ENCODE measurements at places on chromosomes 11 and 22.

GRCh38 chr11:11427542-11427941 lies 74.5 kb upstream of the CSNK2A3 start:
- peaks cover 19% of the 10 kb centered on the region for H3K27me3 ChIP-seq
- no peak overlapping the region for H3K4me3 ChIP-seq
- no peak overlapping the region for H3K27ac ChIP-seq
- DNase-seq, result no peak
- no peaks in the 10 kb centered on the region for H3K4me1 ChIP-seq

- H3K27ac ChIP-seq, result no peak overlapping the region
- H3K27me3 ChIP-seq, result no peaks in the 10 kb centered on the region
- H3K4me3 ChIP-seq, result no peak overlapping the region
Measured at GRCh38 chr22:20401376-20402014, 7.5 kb downstream of the ZNF74 start.

DNA sequence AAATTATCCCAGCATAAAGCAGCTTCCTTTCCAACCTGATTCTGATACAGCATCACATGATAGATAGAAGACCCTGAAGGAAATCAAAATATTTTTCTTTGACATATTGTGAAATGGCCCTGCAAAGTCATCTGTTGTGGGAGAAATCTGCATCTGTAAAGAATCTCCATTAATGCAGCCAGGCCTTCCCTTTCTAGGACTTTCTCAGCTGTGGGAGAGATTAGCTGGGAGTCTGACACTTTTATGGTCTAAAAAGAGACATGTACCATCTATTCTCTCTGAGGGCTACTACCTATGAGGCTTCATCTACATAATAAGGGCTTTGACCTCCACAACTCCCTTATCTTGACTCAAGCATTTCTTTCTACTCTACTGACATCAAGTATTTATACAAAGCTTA lies 238.1 kb downstream of the SWAP70 start:
- H3K4me3 ChIP-seq, result no peak overlapping the region
- H3K4me1 ChIP-seq, result no peaks in the 10 kb centered on the region
- no peak for DNase-seq
- no peaks in the 10 kb centered on the region for H3K36me3 ChIP-seq
- no peaks in the 10 kb centered on the region for H3K27me3 ChIP-seq

GRCh38 chr11:33874433-33874832 lies 17.4 kb downstream of the LMO2 start:
- DNase-seq, result no peak
- no peak overlapping the region for H3K4me3 ChIP-seq
- no peak overlapping the region for H3K27ac ChIP-seq
- no peaks in the 10 kb centered on the region for H3K27me3 ChIP-seq
- no peaks in the 10 kb centered on the region for H3K36me3 ChIP-seq

GRCh38 chr11:2325123-2325522 lies 23.3 kb downstream of the TSPAN32 start:
- no peak for DNase-seq
- no peak overlapping the region for H3K4me3 ChIP-seq
- no peak overlapping the region for H3K27ac ChIP-seq
- no peaks in the 10 kb centered on the region for H3K4me1 ChIP-seq
- no peaks in the 10 kb centered on the region for H3K27me3 ChIP-seq

DNA sequence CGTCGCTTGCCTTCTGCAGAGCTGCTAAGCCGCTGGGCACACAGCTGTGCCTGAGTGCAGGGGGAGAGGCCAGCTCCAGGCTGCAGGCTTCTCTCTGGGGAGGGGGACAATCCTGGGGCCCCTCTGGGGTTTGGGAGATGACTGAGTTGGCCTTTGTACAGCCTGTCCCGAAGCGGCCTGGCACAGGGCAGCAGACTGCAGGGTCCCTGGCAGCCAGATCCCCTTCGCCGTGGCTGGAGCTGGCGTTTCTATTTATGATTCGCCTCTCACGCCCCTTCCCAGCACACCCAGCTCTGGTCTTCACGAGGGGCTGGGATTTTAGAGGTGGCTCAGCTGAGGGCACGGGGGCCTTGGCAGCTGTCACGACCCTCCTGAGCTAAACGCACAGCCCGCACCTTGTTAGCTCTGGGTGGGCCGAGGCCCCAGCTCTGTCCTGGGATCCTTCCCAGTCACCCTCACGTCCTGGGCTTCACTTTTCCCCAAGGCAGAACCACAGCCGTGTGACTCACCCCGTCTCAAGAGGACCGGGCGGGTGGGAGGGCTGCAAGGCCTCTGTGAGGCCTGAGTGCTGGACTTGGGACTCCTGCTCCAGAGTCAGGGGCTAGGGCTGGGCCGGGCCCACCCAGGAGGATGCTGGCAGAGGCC lies 18.4 kb downstream of the OSBPL5 start:
- H3K4me3 ChIP-seq, result no peak overlapping the region
- no peak for DNase-seq
- no peak overlapping the region for H3K27ac ChIP-seq
- peaks cover 4% of the 10 kb centered on the region for H3K36me3 ChIP-seq
- no peaks in the 10 kb centered on the region for H3K4me1 ChIP-seq

- no peak for DNase-seq
- no peaks in the 10 kb centered on the region for H3K36me3 ChIP-seq
- H3K4me1 ChIP-seq, result no peaks in the 10 kb centered on the region
- H3K4me3 ChIP-seq, result no peak overlapping the region
- no peak overlapping the region for H3K27ac ChIP-seq
- H3K27me3 ChIP-seq, result no peaks in the 10 kb centered on the region
Measured at GRCh38 chr11:109859045-109859724, 234.0 kb upstream of the ZC3H12C start.

DNA sequence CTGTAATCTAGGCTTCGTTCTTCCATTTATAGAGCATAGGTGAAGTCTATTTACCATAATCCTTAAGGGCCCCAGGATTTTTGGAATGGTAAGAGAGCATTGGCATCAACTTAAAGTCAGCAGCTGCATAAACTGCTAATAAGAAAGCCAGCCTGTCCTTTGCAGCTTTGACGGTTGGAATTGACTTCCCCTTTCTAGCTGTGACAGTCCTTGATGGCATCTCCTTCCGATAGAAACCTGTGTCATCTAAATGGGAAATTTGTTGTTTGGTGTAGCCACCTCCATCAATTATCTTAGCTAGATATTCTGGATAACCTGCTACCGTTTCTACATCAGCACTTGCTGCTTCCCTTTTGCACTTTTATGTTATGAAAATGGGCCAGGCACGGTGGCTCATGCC lies 58.0 kb upstream of the GLYATL1B start:
- no peak overlapping the region for H3K4me3 ChIP-seq
- no peak for DNase-seq
- no peaks in the 10 kb centered on the region for H3K4me1 ChIP-seq

DNA sequence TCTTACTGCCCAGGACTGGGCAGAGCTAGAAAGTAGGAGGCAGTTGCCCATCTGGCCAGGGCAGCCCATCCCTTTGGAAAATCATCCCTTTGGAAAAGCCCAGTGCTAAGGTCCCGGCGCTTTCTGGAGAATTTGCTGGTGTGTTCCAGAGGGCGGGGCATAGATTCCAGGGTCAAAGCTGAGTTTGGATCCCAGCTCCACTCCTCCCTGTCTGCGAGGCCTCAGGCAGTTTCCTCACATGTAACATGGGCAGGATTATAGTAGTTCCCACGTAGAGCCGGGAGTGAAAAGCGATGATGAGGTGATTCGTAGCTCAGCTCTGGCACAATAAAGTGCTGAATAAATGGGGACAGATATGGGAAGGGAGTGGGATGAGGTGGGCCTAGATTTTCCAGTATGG lies 31.4 kb upstream of the LRRC10B start:
- DNase-seq, result no peak
- peaks cover 9% of the 10 kb centered on the region for H3K4me1 ChIP-seq
- H3K36me3 ChIP-seq, result peaks cover 4% of the 10 kb centered on the region
- no peak overlapping the region for H3K4me3 ChIP-seq
- peaks cover 23% of the 10 kb centered on the region for H3K27me3 ChIP-seq
